ENCODE measurements at places on chromosomes 12 and 14.

- no peak for DNase-seq
Observed at GRCh38 chr12:119700078-119700477, 32.1 kb downstream of the PRKAB1 start.

DNA sequence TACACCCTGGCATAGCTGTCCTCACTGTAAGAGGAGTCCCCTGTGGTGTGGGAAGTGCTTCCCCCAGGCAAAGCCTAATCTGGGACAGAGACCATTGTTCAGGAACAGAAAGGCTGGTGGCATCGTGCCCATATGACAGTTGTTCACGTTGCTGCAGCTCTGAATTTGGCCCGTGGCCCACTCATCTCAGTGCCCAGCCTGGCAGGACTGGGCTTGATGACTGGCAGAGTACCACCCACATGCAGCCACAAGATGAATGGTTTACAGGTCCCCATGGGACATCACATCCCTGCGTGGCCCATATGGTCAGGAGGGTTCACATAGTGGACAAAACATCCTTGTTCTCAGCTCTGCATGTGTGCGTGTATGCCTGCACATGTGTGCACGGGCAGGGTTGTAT is 17.5 kb downstream of the IQSEC3 start:
- DNase-seq: no peak

DNA sequence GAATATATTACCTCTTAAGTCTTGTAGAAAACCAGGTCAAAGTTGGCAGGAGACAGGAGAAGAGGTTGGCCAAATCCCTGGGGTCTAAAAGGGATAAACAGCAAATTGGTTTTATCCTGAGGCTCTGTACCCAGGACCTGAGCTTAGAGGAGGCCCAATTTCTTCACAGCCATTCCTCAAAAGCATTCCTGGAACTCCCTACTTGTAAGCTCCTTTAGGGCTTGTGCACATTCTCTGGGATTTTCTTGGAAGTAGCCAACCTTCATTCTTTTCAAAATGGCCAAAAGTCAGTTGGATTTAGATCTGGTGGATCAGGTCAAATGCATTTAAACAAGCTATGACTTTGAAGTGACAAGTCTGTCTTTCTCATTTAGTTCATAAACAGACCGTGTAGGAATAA is 152.1 kb upstream of the PLXNC1 start:
- no peak for DNase-seq

GRCh38 chr14:103856105-103856504 is 8.7 kb upstream of the PPP1R13B start:
- DNase-seq: no peak

- peak; percentile 56 for DNase-seq
Observed at GRCh38 chr12:122889761-122890520, 6.0 kb downstream of the VPS37B start.

Data from OCI-M1 (cell line).